ENCODE measurements at places on chromosomes 7 and 10. TPM values are rescaled to one million over a fixed set of nuclear protein-coding genes. Genes with fewer than 3 reads are reported as not detected.

RASA4B gene
- 90.8 TPM for total RNA-seq

STOX1 gene
- 2.9 TPM for total RNA-seq

CBLL1 gene
- 23.9 TPM for total RNA-seq

SOSTDC1 gene
- total RNA-seq = 2.6 TPM

INHBA gene
- 1.3 TPM for total RNA-seq

TCTN3 gene
- 21.9 TPM for total RNA-seq

CH25H gene
- total RNA-seq = not detected

ZNF488 gene
- 23.5 TPM for total RNA-seq

MBL2 gene
- total RNA-seq = not detected

GPNMB gene
- total RNA-seq = 33.0 TPM

ATE1 gene
- 33.0 TPM for total RNA-seq

C10orf90 gene
- not detected for total RNA-seq

UBN2 gene
- total RNA-seq = 46.2 TPM

FANK1 gene
- not detected for total RNA-seq

GARIN1A gene
- 8.3 TPM for total RNA-seq

MSMB gene
- not detected for total RNA-seq

CHRM2 gene
- not detected for total RNA-seq

C10orf105 gene
- total RNA-seq = not detected

PPP1R9A gene
- 4.7 TPM for total RNA-seq

HOXA11 gene
- total RNA-seq = not detected

TRIM50 gene
- 1.1 TPM for total RNA-seq

PRF1 gene
- total RNA-seq = 4.6 TPM

RET gene
- 5.8 TPM for total RNA-seq

SORCS1 gene
- 5.9 TPM for total RNA-seq

UPF2 gene
- total RNA-seq = 56.1 TPM

PPP1R3C gene
- total RNA-seq = 1.1 TPM

PKD2L1 gene
- total RNA-seq = not detected

FOXI2 gene
- not detected for total RNA-seq

AGMO gene
- 0.83 TPM for total RNA-seq

MYO1G gene
- total RNA-seq = 4.0 TPM

TMEM270 gene
- not detected for total RNA-seq

HMX3 gene
- total RNA-seq = 1.1 TPM

POLR2J2 gene
- total RNA-seq = 4.1 TPM

PRPS1L1 gene
- not detected for total RNA-seq

GPRIN2 gene
- total RNA-seq = 6.6 TPM

TUBB8 gene
- total RNA-seq = not detected

DGKB gene
- total RNA-seq = not detected

NEUROG3 gene
- total RNA-seq = 1.1 TPM

SPACDR gene
- total RNA-seq = not detected

NUTM2E gene
- total RNA-seq = 2.5 TPM

HGF gene
- total RNA-seq = 0.88 TPM

TRPV6 gene
- 0.94 TPM for total RNA-seq

RNF133 gene
- total RNA-seq = 5.0 TPM

CLCN1 gene
- 2.5 TPM for total RNA-seq

NME8 gene
- total RNA-seq = not detected

CCDC146 gene
- total RNA-seq = 23.5 TPM

AKR1C2 gene
- total RNA-seq = 95.4 TPM

CDHR3 gene
- 82.5 TPM for total RNA-seq

AASS gene
- 28.5 TPM for total RNA-seq
